Muscle of arm (tissue), 14 donors: ENCODE measurements at places on chromosomes 7 and 10.

GRCh38 chr7:18590241-18590640 is 94.7 kb downstream of the HDAC9 start:
- DNase-seq, result no peak

DNA sequence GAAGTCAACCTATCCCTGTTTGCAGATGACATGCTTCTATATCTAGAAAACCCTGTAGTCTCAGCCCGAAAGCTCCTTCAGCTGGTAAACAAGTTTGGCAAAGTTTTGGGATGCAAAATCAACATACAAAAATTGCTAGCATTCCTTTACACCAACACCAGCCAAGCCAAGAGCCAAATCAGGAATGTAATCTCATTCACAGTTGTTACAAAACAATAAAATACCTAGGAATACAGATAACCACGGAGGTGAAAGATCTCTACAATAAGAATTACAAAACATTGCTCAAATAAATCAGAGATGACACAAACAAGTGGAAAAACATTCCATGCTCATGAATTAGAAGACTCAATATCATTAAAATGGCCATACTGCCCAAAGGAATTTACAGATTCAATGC is 50.4 kb upstream of the ZNF365 start:
- no peak for DNase-seq

DNA sequence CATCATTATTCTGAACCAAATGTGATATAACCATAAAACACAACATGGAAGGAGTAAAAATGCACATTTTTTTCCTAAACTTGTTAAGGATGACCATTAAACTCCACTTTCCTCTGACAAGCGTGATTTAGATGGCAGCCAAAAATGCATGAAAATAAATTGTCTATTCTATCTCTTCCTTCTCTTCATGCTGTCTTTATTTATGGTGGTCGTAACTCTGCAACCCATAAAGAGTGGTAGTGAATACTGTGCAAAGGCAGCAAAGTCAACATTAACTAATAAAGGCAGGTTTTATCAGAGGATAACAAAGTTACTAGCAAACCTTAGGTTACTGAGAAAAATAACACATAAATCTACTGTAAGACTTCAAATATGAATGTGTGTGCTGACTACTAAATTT is 106.6 kb downstream of the TPK1 start:
- DNase-seq, result no peak

DNA sequence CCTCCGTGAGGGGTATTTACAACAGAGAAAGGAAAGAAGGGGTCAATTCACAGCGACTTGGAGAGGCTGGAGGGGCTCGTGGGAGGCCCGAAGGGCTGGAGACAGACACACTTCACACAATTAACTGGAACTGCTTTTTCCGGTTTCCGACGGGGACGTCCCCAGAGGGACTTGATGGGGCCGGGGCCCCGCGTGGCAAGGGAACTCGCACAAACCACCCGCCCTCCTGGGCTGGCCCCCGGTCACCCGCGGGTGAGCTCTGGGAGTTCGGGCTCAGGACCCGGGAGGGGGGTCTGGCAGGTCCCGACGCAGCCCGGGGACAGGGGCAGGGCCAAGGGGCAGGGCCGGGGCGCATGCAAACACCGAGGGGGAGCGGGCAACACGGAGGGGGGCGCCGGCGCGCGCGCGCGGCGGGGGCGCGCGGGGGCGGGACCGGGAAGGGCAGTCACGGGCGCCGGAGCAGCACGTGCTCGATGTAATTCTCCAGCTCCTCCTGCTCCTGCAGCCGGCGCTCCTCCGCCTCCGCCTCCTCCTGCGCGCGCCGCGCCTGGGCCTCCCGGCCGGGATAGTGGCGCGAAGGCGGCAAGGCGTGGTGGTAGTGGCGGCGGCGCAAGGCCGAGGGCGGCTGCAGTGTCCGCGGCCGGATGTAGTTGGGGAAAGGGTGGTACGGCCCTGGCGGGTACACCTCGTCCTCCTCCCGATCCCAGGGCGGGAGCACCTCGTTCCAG is 2.7 kb downstream of the VGF start:
- no peak for DNase-seq

DNA sequence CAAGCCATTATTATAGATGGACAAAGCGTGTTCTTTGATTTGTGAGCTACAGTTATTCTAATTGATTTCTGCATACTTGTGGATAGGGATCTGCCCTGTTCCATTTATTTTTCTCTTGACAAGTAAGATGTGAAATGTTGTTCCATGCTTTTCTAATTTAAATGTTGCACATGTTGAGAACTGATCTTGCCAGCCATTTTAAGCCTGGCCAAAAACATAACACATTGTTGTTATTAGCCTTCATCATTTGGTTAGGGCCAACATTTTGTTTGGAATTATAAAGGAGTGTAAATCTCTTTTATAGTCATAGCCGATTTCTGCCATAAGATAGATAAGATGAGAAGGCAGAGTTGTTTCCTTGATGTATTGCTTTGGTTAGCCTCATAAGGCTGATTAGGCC is 117.0 kb downstream of the WNT2 start:
- DNase-seq, result no peak

DNA sequence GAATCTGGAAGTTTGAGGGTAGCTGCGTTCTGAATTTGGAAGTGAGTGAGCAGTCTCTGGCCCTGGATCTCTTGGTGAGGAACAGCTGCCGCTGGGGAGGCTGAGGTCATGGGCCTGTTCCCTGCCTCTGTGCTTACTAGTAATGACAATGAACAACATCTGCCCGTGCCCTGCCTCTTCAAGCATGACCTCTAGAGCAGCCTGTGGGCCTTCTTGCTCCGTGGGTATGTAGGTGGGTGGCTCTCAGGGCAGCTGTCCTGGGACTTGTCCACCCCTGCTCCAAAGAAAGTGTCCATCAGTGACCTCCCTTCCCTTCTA is 186.2 kb downstream of the CXCL12 start:
- no peak for DNase-seq

- no peak for DNase-seq
Measured at GRCh38 chr10:59175538-59176240, 754 bp upstream of the PHYHIPL start.

- no peak for DNase-seq
Measured at GRCh38 chr10:23433701-23434100, 5.2 kb upstream of the OTUD1 start.

- DNase-seq, result no peak
Measured at GRCh38 chr7:25583621-25584020, 355.3 kb upstream of the NPVF start.

- no peak for DNase-seq
Measured at GRCh38 chr10:29227201-29227600, 61.7 kb upstream of the LYZL1 start.

DNA sequence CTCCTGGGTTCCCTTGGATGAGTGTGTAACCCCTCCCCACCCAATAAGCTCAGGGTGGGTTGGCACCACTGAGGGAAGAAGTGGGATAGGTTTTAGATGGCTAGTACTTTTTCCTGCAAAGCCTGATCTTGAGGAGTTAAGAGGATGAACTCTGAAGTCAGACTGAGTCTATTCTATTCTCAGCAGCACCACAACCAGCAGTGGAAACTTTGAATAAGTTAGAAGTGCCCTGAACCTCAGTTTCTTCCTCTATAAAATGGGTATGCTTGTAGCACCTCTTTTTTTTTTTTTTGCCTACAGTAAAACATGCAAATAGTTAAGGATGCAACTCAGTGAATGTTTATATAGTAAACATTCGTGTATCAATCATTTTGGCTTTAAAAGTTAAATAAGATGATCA is 7.1 kb downstream of the NKX2-3 start:
- no peak for DNase-seq

DNA sequence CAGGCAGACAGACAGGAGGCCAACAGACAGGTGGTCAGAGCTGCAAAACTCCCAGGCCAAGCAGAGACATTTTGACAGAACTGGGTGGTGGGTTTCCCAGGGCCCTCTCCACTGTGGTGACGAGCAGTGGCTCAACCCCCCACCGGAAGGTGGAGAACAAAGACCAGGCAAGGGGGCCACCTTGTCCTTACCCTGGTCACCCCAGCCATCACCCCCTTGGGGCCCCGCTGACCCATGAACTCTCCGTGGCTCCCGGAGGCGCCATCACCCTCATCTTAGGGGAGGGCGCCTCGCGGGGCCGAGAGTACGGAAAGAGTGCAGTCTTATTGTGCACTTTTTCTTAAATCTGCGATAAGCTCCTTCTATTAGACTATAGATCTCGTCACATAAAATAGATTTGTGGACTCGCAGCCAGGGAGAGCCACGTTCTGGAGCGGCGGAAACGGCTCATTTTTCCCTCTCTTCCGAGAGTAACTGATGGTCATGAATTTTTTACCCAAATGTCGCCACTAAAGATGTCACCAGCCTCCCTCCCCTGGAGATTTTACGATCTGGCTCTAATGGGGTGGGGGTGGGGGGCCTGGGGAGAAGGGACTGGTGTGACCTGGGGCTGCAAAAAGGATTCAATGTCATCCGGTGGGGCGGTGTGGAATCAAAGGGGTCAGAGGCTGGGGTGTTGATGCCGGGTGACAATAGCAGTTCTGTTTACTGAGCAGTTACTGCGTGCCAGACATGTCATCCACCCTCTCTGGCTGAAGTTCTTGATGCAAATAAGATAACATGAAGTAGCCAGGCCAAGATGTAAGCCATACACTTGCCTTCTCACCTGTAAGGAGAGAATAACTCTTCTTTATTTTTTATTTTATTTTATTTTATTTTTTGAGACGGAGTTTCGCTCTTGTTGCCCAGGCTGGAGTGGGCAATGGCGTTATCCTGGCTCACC is 71.1 kb upstream of the MYL10 start:
- DNase-seq, result no peak

DNA sequence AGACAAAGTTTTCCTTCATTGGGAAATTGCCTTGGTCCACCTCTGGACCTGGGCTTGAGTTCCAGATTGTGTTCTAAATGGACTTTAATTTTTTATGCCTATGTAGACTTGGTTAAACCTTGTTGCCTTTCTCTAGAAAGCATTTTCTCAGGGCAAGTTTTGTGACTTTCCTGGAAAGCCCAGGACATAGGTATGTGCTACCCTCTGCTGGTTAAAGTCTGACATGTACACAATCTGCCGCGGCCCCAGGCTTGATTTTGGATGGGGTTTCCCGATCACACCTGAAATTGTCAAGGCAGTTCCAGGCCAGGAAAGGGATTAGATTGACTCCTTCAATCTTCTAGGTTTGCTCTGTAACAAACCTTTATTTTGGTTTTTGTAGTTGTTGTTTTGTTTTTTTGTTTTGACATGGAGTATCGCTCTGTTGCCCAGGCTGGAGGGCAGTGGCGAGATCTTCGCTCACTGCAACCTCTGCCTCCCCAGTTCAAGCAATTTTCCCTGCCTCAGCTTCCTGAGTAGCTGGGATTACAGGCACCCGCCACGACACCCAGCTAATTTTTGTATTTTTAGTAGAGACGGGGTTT is 14.1 kb upstream of the AKR1B10 start:
- DNase-seq, result peak; percentile 38

DNA sequence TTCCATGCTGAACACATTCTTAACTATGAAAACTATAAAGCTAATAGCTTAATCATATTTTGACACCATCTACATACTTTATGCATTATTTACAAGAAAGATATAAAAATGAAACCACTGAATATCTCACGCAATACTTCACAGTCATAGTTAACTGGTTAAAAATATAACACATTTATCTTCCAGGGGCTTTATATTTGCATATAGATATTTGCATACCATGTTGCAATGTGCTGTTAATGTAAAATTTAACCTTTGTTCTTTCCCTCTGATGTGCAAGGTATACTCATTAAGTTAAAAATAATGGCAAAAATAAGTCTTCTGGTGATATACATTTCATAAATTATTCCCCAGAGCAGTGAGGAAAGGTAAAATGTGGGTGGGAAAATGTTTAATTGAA is 76.9 kb upstream of the MGMT start:
- DNase-seq, result no peak

DNA sequence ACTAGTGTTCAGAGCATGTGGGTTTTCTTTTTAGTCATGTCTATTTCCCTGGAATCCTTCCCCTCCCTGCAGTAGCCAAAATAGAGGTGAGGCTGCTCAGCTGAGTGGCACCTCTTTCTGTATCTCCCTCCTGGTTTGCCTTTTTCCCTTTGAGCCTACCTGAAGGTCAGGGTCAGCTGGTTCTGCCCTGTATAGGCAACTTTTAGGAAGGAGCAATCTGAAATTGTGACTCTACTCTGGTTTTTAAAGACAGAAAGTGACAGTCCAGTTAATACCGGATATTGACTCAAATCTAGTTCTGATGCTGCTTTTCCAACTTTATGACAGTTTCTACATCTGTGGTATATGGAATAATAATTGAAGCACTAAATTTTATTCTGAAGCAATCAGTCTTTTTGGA is 26.0 kb downstream of the CCM2 start:
- DNase-seq, result no peak

- DNase-seq, result no peak
Measured at GRCh38 chr7:5586279-5586962, 162.8 kb upstream of the TNRC18 start.

DNA sequence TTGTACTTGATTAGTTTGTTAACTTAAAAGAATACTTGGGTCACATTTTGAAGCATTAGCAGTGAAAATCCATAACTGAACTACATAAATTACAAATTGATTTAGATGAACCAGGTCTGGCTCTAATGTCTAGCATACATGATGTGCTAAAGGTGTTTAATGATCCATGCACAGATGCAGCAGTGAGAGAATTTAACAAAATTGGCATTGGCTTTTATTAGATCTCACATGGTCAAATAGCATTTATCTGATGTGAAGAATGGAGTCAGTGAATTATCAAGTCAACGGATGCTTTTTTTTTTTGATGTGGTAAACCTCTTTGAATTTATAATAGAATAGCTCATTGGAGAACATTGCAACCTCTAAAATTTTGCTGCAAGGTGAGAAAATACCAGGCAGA is 293.0 kb upstream of the POT1 start:
- no peak for DNase-seq

GRCh38 chr7:94618126-94618525 is 37.8 kb downstream of the SGCE start:
- no peak for DNase-seq

- no peak for DNase-seq
Measured at GRCh38 chr7:108114117-108114841, 15.9 kb downstream of the LAMB4 start.

DNA sequence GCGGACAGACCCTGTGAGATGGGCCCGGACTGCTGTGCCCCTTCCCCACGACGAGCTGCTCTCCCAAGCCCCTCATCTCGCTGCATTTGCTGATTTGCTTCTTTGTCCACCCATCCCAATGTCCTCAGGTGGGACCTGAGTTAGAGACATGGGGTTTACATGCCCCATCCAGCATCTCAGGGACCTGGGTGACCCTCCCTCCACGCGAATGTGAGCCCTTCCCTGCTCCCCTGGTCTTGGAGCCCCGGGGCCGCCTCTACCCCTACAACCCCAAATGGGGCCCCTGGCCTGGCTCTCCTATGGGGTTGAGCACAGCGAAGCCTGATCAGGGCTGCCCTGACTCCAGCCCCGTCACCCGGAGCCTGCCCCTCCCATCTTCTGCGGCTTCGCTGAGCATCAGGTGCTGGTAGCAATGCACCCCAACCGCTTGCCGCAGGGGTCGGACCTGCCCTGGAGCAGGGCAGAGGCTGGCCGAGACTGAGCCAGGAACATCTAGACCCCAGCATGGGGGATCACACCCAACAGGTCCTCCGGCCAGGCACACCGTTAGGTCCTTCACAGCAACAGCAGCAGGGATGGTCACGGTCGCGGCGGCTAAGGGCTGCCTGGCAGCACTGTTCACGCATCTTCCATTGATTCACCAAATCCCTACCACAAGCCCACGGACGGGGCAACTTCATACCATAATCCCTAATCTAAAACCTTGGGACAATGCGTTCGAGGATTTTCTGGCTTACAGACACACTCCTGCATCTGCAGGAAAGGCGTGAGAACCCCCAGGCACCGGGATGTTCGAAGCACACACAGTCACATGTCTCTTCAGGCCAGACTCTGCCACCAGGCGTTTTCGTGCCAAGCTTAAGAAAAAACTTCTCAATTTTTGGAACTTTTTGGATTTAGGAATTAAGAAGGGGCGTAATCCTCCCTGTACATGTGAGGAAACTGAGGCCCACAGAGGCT is 15.5 kb downstream of the WDR86 start:
- DNase-seq, result no peak
